ENCODE measurements at places on chromosomes 7 and 10.

DNA sequence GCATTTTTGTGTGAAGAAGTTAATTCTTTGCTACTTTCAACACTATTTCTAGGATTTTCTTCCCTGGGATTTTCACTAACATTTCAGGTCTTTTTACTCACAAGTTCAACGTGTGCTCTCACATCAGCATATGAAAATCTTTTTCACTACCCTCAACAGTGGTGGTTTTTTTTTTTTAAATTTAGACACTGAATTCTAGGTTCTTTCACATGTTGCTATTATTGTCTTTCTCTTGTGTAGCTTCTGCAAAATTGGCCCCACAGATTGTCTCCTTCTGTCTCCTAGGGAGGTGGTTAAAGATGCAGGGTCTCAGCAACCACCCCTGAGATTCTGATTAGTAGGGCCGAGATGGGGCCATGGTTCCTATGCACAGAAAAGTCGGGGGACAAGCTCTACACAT, 165.0 kb upstream of the GPR26 start:
- DNase-seq, result no peak

DNA sequence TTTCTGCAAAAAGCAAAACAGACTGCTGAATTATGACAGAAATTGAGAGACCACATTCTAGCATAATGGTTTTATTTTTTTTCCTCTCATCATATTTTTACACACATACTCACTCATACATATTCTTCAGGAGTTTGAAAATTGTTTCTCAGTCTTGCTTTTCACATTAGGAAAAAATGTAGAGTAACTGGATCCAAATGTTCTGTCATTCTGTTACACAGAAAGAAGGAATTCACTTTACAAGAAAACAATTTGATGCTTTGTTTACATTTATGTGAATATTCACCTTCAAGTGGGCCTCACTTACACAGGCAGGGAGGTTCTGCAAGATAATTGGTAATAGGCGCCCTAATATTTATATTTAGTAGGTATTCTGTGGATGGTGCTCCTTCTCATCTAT, 82.0 kb downstream of the ARL4A start:
- no peak for DNase-seq

- DNase-seq, result no peak
Measured at GRCh38 chr10:3500408-3500856, 284.6 kb downstream of the KLF6 start.

GRCh38 chr7:17041324-17041723, 159.5 kb upstream of the AGR3 start:
- DNase-seq, result no peak

DNA sequence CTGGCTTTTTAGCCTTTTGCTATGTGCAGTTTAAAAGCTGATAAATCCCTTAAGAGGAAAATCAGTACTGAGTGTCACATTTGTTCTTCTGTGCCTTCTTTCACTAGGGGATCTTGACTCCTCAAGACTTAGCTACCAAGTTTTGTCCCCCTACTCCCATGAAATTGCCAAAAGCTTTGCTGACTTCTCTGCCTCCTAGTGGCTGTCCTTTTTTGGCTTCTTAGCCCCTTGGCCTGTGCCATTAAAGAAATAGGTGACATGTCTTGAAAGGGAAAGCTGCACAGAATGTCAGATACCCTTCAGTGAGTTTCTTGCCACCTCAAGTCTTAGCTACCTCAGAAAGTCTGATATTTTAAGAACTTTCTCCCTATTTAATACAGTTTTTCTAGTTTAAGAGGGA, 10.5 kb downstream of the MKLN1 start:
- no peak for DNase-seq

DNA sequence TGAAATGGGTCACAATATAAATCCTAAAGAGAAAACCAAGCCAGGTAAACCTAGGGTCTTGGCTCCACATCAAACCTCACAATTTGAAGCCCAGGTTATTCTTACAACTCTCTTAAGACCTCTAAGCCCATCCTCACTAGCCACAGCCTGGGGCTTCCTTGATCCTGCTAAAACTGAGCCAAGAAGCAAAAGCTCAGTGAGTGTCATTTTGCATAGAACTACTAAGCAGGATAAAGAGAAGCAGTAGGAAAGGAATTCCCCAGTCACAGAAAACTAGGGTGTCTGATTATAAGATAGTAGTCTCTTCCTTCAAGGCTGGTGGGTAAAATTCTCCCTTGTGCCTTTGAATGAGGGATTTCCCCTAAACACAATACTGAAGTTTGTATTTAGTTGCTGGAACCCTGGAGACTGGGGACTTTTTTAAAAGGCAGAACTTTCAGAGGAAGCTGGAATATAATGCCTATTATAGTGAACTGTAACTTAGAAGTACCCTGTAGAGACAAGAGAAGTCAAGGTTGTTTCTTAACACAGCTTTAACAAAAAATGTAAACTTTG, 196.6 kb upstream of the KIAA1217 start:
- no peak for DNase-seq

- no peak for DNase-seq
Measured at GRCh38 chr10:119161680-119162451, 3.6 kb downstream of the SFXN4 start.

GRCh38 chr10:44042075-44042770, 342.7 kb downstream of the CXCL12 start:
- DNase-seq, result no peak

- no peak for DNase-seq
Measured at GRCh38 chr7:24356718-24357386, 72.9 kb downstream of the NPY start.

DNA sequence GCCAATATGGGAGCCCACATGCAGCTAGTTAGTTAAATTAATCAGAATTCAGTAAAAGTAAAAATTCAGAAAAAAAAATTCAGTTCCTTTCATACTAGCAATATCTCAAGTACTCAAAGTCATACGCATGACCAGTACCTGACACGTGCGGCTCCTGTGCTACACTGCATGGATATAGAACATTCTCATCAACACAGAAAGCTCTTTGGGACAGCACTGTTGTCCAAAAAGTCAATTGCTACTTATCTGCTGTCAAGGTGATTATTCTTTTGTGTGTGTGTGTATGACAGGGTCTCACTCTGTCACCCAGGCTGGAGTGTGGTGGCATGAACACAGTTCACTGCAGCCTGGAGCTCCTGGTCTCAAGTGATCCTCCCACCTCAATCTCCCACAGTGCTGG, 14.9 kb upstream of the ANAPC16 start:
- DNase-seq, result no peak

- DNase-seq, result no peak
Measured at GRCh38 chr7:104045183-104045582, 55.7 kb upstream of the RELN start.

GRCh38 chr7:155963356-155963755, 151.1 kb upstream of the SHH start:
- DNase-seq, result no peak

DNA sequence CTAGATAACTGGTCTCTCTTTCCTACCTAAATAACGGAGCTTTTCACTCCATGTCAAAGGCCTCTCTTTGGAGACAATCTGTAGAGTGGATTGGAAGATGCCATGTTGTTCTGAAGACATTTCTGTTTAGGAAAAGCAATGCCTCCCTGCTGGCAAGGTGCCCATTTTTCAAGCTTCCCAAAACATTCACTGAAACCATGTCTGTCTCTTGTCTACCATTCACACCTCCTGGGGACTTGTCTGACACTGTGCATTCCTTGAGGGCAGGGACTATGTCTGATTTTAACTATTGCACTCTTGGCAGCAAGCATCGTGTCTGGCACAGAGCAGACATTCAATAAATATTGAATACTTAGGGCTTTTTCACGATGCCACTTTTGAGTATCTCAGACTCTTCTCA, 528.9 kb upstream of the NRP1 start:
- no peak for DNase-seq

DNA sequence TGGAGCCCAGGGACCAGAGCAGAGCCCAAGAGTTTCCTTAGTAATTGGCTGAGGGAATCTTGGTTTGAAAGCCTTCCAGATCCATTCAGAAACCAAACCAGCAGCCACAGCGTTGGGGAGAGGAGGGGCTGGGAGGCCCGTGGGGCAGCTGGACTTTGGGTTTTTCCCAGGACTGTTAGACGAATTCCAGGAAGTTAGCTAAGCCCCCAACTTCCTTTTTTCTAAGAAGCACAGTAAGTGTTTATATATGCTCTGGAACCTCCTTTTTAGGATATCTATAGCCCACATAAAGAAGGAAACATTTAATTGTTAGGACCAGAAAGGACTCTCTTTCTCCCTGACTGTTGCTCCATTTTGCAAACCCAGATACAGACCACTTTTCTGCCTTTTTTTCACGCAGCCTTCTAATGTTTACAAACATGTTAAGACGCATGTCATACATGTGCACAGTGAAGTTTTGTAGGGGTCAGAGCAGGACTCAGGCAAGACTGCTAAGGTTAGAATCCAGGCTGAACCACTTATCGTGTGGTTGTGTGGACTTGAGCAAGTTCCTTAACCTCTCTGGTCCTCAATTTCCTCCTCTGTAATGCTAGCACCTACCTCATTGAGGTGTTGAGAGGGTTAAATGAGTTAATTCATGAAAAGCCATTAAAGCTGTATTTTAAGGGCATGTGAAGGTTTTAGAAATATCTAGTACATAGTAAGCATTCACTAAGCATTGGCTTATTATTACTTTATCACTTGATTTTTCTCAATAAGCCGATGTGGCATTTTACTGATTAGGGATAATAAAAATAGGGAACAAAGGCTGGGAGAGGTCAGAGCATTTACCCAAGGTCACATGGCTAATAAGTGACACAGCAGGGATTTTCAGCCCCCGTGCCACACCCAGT, 42.4 kb downstream of the TBATA start:
- no peak for DNase-seq

DNA sequence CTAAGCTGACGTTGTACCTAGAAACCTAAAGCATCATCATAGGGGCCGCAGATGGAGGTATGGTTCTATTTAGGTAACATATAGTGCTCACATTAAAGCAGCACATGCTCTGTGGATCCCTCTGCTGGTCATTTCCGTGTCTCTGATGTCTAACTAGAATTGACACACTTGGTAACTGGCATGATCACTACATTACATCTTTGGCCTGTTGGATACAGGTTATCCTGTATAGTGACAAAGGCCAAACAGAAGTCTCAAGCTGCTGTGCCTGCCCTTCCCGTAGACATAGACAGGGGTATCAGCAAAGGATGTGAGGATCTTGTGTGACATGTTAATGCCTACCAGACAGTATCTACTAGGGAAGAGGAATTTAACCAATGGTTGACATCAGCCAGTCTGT, 51.2 kb downstream of the KIF5B start:
- DNase-seq, result peak; percentile 14

DNA sequence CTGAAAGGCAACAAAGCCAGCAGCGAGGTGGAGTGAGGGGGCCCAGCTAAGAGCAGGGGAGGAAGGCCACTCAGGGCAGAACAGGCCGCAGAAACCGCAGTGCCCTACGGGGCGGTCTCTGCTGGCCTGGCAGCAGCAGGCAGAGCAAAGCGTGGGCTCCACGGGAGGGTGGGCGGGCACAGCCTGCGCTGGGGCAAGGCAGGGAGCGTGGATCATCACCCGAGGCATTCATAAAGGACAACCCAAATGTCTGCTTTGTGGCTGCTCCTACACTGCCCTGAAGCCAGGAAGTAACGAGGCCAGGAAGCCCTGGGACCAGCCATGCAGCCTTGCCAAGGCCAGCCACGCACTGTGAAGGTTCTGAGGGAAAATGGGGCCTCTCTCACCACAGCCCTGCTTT, 127.5 kb downstream of the MAD1L1 start:
- DNase-seq, result no peak

DNA sequence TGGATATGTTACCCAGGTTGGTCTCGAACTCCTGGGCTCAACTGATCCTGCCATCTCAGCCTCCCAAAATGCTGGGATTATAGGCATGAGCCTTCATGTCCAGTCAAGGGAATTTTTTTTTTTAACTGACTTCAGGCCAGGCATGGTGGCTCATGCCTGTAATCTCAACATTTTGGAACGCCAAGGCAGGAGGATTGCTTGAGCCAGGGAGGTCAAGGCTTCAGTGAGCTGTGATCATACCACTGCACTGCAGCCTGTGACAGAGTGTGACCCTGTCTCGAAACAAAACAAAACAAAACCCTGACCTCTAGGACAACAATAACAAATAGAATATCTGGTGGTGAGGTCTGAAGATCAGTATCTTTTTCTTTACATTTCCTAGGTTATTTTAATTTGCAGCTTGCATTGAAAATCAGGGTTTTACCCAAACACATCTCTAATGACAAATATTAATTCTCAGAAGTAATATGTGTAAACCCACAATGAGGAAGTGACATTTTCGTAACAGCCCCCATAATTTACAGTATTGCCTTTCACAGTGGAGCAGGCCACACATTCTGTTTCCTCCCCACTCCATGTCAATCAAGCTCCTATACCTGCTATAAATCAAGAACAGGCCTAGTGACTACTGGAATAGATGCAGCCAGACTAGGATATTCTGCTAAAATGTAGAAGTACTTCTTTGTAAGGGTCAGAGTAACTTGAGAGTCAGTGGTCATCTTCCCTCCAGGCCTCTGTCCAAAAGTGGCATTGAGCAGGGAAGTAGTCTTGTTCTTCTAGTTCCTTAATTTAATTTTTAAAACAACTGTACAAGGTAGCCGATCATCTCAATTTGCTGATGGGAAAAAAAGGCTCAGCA, 43.3 kb upstream of the ECHDC3 start:
- DNase-seq, result no peak

- no peak for DNase-seq
Measured at GRCh38 chr7:112481833-112482670, 1.3 kb downstream of the LSMEM1 start.

- DNase-seq, result no peak
Measured at GRCh38 chr7:12552876-12553275, 17.6 kb upstream of the SCIN start.

DNA sequence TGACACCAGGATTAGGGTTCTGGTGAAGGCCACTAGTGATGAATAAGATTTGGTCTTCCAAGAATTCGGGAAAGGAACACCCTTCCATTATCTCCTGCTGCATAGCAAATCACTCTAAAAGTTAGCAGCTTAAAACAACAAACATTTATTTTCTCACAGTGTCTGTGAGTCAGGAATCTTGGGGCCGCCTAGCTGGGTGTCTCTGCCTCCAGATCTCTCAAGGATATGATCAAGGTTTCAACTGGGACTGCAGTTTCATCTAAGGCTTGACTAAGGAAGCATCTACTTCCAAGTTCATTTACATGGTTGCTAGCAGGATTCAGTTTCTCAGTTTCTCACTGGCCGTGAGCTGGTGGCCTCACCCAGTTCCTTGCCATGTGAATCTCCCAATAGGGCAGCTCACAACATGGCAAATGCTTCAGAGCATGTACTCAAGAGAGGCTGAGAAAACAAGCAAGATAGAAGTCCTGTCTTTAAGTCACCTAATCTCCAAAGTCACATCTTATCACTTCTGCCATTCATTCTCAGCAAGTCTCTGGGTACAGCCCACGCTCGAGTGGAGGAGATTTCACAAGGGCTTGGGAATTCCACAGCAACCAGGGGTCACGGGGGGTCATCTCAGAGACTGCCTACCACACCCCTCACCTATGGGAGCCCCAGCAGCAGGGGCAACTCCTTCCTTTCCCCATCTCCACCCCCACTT, 26.8 kb downstream of the TLX1 start:
- no peak for DNase-seq

Measured in activated CD4-positive, alpha-beta T cell treated with anti-CD3 and anti-CD28 coated beads for 24 hours (primary cell).